ENCODE measurements at places on chromosomes 6 and 20.

DNA sequence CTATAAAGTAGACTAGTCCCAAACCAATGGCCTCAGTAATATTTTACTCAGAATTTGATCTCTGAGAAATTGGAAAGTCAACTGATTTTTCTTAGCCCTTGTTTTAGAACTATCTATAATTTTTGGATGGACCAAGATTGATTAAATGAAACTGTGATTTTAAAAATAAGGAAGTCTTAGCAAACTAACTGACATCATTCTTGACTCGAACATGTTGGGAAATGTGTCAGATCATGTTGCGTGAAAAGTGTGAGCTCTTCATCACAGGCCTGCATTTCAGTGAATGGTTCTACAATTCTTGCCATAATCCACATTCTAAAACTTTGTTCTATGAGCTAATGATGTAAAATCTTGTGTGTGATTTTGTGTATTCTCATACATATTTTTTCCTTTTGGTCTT lies 11.0 kb downstream of the TNFAIP3 start:
- no peak for DNase-seq

DNA sequence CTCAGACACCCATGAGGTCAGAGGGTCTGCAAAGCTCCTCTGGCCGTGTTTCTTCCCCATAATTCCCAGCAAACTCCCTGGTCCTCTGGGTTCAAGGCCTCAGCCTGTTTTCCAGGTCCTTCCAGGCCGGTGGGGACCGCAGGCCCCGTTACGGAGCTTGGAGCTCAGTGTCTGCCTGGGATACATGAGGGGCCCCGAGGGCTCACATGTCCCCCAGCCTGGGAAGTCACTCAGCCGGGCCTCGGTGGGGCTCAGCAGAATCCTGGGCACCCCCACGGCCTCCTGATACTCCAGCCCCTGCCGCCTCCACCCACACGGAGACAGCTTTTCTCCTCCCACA lies 3.4 kb upstream of the SULF2 start:
- peak; percentile 60 for DNase-seq

DNA sequence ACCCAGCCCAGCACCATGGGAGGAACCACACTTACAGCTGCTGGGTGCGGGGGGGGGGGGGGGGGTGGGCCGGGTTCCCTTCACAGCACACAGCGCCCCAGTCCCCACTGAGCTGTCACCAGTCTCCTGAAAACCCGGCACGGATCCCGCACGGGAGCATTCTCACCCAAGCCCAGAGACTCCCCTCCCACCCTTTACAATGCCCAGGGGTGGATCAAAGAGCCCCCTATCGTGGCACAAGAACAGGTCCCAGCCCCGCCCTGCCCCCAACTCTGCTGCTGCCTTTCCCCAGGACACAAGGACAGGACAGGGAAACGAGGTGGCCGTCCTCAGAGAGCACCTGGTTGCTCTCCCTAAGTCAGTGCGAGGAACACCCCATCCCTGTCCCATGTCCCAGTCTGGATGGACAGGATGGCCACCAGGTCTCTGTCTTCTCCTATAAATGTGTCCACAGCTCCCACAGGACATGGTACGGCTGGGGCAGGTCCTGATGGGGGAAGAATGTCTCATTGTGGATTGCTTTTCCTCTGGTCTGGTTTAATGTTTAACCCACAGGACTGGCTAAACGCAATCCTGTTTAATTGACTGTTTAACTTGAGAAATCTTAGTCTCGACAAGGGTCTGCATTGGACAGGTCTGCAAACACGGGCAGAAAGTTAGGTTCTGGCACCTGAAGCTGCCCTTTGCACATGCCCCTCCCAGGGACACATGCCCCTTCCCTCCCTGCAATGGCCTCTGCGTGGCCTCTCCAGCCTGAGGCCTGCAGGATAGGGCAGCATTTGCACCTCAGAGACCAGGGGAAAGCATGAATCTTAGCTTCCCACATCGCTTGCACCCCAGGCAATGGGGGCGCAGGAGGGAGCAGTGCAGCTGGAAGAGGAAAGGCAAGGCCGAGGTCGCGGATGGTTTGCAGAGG lies 45.3 kb downstream of the DACT2 start:
- peak; percentile 59 for DNase-seq

DNA sequence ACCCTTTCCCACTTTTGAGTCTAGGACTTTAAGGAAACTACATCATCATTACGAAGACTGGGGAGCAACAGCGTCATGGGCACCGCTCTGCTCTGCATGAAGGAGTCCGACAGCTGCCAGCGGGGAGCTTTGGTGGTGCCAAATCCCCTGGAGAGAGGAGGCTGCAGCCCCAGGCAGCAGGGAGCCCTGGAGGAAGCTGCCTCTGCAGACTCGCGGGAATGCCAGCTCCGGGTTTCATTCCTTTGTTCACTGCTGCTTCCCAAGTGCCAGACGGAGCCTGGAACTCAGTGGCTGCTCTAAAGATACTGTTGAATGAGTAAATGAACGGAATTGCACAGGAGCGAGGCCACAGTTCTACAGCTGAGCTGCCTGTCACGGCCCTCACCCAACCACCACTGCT lies 196.5 kb upstream of the THBS2 start:
- DNase-seq = no peak

GRCh38 chr6:32837651-32838113 lies 857 bp downstream of the TAP2 start:
- no peak for DNase-seq

- DNase-seq = no peak
Observed at GRCh38 chr6:106825156-106825555, 149.4 kb downstream of the CD24 start.

DNA sequence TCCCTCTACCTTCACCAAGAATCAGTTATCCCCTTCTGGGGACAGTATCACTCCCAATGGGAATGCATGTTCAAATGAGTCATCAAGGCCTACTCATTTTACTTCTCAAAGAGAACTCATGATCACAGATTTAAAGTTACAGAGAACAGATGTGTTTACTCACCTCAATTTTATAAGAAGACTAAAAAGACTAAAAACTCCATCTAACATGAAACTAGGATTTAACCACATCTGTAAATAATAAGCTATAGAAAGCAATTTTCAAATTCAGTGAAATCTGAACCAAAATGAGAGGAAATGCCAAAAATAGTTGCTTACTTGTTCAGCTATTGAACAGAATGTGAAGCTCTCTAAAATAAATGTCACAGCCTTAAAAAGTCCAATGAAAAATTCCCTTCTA lies 300.1 kb upstream of the KCNQ5 start:
- no peak for DNase-seq

- DNase-seq = no peak
Observed at GRCh38 chr6:144297511-144298100, 12.5 kb downstream of the UTRN start.

GRCh38 chr20:54048891-54049545 lies 21.4 kb downstream of the BCAS1 start:
- no peak for DNase-seq

- DNase-seq = no peak
Observed at GRCh38 chr6:176766-177165, 115.5 kb upstream of the DUSP22 start.

DNA sequence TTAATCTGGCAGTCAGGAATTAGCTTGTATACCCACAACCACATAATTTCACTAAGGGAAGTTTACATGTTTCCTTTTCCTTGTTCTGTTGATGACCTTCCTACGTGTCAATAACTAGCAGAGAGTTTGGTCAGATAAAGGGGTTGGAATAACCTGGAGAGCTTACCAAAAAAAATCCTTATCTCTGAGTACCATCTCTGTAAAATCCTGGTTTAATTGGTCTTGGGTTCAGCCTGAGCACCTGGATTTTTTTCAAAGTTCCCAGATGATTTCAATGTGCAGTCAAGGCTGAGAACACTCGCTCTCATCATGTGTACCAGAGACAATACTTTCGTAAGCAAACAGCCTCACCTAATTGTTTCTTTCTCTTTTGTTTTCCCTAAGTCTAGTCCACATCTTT lies 483.8 kb upstream of the FLRT3 start:
- DNase-seq = no peak

DNA sequence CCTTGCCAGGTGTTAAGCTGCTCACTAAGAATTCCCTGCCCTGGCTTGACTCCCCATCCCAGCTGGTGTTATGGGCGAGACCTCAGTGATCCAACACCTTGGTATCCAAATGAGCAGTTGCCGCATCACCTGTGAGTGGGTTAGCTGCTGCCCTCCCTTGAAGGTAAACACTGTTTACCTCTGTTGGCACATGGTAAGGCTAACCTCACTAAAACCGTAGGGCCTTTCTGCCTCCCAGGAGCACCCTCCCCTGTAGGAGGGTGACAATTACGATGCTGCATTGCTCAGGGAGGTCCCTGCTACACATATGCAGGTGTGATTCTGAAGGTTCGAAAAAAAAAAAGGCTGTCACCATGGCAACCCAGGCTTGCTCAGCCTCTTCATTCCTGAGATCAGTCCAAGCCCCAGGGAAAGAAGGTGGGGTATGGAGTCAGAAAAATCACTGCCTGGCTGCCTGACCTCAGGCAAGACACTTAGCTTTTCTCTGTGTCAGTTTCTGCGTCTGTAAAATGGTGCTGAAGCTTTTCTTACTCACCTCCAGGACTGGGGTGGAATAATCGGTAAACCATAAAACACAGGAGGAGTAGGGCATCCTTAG lies 19.5 kb downstream of the PNPLA1 start:
- no peak for DNase-seq

DNA sequence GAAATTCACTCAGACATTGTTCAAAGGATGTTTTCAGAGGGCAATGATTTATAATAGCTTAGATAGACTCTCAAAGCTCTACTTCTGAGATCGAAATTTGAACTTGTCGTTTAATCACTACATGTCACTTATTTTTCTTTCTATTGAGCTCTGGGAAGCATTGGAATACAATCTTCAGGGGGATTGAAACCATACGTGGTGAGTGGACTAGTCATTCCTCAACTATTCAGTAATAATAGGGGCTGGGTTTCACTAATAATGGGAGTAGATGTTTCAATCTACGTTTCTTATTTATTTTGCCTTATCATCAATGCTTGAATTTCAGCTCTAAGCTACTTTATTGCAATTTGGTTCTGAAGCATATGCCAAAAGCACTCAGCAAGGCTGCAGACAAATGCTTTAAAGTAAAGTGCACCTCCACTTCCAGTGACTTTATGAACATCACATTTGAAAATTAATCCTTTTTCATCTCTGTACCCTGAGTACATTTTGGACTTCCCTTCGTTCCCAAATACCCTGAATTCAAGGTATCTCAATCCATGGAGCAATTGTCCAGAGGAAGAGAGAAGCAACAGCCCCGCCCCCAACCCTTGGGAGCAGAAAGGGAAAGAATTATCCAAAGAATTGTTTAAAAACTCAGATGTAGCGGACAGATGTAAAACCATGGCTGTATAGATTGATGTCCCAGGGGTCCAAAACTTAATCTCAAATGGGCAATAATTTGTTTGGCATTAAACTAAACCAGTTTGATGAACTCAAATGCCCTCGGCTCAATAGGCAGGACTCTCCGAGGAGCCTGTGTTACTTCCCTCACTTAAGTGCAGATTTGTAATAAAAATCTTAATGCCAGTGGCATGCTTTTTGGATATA lies 68.1 kb downstream of the HFE start:
- peak; percentile 40 for DNase-seq

- no peak for DNase-seq
Observed at GRCh38 chr6:55941702-55942101, 66.3 kb upstream of the BMP5 start.

- DNase-seq = no peak
Observed at GRCh38 chr6:44297063-44298038, 15.8 kb downstream of the AARS2 start.

GRCh38 chr20:11338496-11339306 lies 579.0 kb upstream of the BTBD3 start:
- DNase-seq = no peak

DNA sequence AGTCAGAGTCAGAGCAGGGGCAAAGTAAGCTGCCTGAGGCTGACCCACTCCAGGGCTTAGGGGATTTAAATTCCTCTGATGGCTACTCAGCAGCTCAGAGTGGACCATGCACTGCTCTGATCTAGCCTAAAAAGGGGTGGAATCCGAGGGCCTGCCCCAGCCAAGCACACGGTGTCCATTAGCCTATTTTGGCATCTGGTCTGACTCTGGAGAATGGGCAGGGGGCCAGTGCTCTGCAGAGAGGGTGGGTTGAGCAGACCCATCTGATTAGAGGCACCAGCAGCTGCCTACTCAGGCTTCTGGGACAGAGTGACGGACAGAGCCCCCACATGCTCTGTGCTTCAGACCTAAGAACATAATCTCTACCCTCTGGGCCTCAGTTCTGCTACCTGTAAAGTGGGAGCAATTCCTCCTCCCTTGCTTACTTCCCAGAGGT lies 25.9 kb upstream of the TGM2 start:
- no peak for DNase-seq

DNA sequence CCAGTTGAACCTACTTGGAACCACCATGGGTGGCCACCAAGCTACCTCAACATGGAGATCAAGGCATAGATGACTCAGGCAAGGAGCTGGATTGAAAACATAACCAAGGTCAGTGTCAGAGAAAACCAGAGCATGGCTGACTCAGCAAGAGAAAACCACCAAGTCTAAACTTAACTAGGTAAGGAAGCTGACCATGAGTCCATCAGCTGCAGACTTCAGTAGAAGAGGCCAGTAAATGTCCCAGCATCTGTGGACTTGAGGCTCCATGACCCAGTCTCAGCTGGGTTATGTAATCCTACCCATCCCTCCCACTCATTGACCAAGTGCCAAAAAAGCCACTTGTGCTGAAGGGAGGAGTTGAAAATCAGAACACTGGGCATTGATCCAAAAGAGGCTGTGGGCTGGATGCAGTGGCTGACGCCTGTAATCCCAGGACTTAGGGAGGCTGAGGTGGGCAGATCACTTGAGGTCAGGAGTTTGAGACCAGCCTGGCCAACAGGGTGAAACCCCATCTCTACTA lies 93.7 kb upstream of the CBLN4 start:
- no peak for DNase-seq

- DNase-seq = no peak
Observed at GRCh38 chr6:753486-753885, 60.5 kb upstream of the EXOC2 start.

Data from upper lobe of left lung (tissue), 6 donors.